ENCODE measurements at places on chromosomes 4 and X.

DNA sequence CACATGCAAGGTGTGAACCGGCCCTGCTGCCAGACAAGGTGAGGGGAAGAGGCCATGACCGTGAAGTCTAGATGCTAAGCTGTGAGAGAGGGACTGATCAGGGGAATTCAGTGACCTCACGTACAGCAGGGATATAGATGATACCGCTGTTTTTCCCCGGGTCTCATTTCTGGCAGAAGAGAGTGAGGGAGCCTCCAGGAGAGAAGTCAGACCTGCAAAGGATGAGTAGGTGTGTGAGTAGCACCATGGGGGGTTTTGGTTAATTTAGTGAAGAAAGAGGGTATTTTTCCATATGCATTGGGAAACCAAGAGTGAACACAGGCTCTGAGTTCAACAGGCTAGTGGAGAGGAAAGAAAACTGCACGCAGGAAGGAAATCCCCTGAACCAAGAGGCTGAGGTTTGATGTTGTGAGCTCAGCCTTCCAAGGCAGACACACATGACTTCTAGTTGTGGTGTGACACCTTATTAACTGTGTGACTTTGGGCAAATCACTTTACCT lies 127.6 kb upstream of the GATB start:
- no peak for DNase-seq

DNA sequence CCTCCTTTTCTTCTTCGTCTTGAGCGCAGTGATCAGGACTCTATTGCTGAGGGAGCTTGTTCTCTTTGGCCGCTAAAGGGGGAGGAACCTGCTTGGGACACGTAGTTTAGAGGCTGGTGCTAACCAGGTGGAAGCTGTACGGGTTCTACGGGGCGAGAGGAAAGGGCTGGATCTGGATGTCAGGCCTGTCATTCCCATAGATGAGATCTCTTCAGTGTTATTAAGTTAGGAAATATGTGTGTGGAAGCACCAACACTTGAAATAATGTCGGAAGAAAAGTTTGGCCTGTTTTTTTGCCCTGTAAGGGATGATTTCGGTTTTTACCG lies 643 bp downstream of the SRP72 start:
- peak; percentile 29 for DNase-seq

DNA sequence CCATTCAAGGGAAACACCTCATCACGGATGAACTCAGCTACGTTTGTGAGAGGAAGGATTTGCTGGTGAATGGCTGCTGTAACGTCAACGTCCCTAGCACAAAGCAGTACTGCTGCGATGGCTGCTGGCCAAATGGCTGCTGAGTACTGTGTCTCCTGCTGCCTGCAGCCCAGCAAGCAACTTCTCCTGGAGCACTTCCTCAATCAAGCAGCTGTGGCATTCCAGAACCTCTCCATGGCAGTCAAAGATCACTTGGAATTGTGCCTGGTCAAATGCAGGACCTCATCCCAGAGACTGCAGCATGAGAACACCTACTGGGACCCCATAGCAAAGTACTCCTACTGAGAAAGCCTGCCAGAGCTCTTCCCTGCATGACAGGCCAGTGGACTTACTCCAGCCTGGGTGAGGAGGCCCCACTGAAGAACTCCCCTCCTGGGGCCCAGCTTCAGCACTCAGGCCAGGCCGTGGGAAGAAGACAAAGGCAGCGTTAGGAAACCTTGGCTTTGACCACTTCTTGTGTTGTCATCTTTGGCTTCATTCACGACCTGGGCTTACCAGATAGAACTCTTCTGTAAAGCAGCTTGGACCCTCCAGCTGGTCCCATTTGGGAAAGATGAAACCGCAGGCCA lies 244.3 kb downstream of the RBMX2 start:
- DNase-seq = no peak

DNA sequence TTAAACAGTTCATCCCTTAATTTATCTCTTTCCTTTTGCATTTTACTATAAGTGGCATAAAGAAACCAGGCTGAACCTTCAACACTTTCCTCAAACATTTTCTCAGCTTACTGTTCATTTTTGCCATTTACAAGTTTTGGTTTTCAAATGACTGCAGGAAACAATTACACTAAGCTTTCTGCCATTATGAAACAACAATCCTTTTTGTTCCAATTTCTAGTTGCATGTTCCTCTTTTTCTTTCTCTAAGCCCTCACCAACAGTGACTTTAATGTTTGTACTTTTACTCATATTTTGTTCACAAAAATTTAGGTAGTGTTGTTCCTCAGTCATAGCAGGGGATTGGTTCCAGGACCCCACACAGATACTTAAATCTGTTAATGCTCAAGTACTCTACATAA lies 1526.1 kb downstream of the STIM2 start:
- no peak for DNase-seq

- no peak for DNase-seq
Observed at GRCh38 chr4:88202443-88202842, 44.0 kb upstream of the ABCG2 start.

- no peak for DNase-seq
Observed at GRCh38 chr4:56696056-56696455, 15.0 kb upstream of the HOPX start.

DNA sequence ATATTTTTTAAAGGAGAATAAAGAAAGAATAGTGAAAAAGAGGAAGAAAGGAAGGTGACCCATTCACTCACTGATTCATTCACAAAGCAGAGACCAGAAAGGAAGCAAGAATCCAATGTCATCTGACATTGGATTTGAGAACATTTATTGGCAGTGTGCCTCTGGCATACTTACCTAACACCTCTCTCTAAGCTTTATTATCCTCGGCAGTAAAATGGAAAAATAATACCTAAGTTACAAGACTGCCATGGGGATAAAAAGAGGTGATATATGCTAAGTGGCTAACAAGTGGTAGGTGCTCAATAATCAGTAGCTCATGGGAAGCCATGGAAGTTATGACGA lies 41.6 kb upstream of the PPARGC1A start:
- DNase-seq = no peak

DNA sequence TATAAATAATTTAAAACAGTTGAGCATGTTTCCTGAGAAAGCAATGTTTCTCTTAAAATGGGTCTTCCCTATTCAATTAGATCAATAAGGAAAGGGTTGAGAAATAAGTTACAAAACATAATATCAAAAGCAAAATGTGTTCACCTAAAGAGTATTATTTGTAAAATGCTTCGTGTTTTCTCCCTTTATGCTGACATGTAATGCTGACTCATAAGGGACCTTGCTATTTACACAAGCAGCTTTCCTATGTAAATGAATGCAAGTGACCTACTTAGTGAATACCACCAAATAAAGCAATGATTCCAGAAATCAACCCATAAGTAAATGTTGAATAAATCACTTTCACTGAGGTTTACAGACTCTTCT lies 91.5 kb downstream of the ELOVL6 start:
- no peak for DNase-seq
